Hippocampal formation (tissue), 2 donors: ENCODE measurements at places on chromosomes 7 and 10.

- DNase-seq = no peak
Observed at GRCh38 chr7:18976715-18977471, 140.5 kb downstream of the TWIST1 start.

DNA sequence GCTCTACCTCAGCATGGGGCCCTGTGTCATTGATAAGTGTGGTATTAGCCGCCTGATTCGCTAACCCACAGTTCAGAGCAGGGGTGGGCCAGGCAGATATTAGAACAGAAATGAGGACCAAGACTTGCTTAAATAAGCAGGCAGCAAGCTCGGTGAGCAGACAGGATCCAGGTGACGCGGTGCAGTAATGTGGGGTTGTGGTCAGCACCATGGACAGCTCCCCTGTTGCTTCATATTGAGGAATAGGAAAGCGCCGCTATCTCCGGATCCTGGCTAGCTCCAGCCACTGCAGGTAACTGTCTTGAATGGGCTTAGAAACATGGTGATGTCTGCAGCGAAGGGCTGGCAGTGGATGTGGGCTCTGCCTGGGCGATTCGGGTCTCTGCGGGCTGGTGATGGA lies 51.3 kb upstream of the GPR26 start:
- peak; percentile 10 for DNase-seq

DNA sequence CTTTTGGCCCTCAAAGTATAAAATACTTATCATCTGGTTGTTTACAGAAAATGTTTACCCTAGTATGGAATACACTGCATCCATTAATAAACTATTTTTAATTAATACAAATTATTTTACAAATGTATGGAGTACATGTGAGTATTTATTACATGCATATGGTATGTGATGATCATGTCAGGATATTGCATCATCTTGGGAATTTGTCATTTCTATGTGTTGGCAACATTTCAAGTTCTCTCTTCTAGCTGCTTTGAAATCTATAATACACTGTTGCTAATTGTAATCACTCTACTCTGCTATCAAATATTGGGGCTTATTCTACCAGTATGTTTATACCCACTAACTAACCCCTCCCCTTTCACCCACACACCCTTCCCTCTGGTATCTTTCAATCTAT lies 103.9 kb upstream of the THSD7A start:
- no peak for DNase-seq

- no peak for DNase-seq
Observed at GRCh38 chr10:26621889-26622711, 75.4 kb upstream of the PDSS1 start.

GRCh38 chr7:391411-391951 lies 101.5 kb downstream of the FOXL3 start:
- no peak for DNase-seq

DNA sequence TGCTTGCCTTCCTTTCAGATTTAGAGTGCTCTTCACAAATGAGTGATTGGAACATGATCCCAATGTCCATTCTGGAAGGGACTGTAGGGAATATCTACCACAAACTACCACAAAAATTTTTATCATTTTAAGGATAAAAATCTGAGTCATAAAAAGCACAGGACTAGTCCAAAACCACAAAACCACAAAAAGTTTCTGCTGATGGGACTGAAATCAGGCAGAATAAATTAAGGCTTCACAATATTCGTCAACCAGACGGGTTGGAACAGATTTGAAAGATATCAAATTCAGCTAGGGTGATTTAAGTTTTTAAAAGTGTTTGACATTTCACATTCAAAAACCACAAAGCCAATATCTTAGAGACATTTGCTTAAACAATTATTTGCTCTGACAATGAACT lies 100.1 kb upstream of the PTN start:
- no peak for DNase-seq

DNA sequence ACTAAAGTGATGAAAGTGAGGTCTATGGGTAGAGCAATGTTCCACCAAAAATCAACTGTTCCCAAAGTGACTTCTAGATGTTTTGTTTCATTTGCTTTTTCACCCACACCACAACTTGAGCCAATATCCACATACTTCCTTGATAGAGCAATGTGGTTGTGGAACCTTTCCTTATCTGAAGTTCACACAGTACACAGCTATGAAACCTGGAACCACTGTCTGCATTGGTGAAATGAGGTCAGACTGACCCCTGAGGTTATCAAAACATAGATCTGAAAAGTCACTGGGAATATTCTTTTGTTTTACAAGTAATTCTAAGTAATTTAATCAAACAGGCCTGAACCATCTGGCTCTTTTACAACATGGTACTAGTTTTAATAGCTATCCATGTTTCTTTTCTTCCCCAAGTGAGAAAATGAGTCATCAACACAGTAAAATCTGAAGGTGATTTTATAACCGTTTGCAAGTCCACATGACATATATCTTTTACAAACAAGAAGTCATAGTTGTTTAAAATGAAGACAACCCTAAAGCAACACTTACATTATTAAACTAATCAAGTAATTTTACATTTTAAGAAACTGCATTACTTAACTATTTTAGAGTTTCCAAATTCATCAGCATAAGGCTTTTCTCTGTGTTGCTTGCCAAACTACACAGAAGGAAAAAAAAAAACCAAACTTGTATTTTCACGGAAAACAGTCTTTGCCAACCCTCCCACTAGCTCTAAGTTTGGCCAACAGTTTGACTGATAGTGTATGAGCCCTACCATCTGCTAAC lies 80.3 kb downstream of the LRRC17 start:
- DNase-seq = no peak

- DNase-seq = peak; percentile 33
Observed at GRCh38 chr7:131235489-131236317, 92.0 kb upstream of the MKLN1 start.

- no peak for DNase-seq
Observed at GRCh38 chr7:77288676-77289320, 89.2 kb upstream of the FGL2 start.

DNA sequence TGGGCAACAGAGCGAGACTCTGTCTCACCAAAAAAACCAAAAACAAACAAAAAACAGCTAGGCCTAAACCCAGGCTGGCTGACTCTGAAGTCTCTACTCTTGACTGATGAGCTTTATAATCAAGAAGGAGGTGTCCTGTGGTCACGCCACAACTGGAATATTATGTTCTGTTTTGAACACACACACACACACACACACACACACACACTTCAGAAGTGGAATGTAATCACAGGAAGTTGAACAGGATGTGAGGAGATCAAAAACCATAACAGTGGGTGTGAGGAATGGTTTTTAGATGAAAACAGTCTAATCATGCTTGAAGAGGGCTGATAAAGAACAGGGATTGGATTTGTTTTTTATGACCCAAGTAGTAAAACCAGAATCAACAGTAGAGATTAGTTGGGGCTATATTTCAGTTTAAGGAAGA lies 51.1 kb upstream of the IL6 start:
- DNase-seq = no peak

- no peak for DNase-seq
Observed at GRCh38 chr7:148862481-148862880, 21.6 kb downstream of the EZH2 start.

DNA sequence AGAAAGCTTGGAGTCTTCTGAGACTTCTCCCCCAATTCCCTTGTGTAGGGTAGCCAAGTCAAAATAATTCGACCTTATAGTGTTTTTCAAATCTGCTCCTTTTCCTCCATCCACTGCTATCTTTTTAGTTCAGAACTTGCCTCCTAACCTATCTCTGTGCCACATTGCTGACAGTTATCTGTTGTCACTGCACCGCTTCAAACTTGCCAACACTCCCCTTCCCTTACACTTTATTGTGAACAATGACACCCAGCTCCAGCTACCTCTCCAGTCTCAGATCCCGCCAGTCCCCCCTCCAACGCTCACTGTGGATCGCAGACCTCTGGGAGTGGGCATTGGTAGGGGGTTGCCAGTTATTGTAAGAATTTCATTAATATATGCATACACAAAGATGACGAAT lies 16.3 kb upstream of the HPS1 start:
- DNase-seq = no peak

GRCh38 chr10:60626037-60626436 lies 152.2 kb upstream of the CDK1 start:
- DNase-seq = no peak

DNA sequence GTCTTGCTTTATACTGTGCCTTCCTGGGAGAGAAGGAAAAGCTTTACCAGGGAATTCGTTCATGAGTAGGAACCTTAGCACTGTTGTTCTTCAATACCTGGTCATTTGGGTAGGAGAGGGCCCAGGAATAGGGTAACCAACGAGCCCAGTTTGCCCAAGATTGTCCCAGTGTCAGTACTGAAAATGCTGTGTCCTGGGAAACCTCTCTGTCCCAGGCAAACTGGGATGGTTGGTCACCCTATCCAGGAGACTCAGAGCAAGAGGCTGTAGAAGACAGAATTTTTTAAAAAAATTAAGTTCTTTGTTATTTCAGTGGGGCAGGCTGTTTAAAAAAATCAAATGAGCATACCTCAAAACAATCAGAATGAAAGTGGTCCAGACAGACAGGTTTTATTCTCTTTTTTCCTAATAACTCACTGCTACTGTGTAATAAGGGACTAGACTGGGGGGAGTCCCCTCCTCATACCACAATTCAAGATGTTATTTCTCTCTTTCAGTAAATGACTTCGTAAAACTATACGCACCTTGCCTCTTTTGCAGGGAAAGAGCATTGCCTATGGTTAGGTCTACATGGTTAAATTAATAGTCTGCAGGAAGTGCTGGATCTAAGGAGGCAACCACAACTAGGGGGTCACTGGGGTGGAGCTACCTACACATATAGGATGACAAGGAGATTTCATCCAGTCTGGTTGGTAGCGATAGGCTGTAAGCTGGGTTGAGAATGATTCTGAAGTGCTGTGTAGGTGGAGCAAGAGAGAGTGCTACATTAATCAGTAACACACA lies 41.1 kb upstream of the FAM133B start:
- DNase-seq = no peak

DNA sequence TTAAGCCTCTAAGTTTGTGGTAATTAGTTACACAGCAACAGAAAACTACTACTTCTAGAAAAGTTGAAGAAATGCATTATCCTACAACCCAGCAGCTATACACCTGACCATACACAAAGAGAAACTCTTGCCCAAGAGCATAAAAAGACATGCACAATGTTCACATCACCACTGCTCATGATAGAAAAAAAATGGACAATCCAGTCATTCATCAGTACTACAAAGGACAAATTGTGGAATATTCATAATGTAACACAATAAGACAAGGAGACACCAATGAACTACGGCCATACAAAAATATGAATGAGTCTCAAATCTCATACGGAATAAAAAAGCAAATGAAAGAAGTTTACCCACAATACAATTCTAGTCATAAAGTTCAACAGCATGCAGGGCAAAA lies 87.4 kb downstream of the ZFAND4 start:
- DNase-seq = peak; percentile 25

- DNase-seq = no peak
Observed at GRCh38 chr7:157905651-157906461, 569.1 kb downstream of the DNAJB6 start.

DNA sequence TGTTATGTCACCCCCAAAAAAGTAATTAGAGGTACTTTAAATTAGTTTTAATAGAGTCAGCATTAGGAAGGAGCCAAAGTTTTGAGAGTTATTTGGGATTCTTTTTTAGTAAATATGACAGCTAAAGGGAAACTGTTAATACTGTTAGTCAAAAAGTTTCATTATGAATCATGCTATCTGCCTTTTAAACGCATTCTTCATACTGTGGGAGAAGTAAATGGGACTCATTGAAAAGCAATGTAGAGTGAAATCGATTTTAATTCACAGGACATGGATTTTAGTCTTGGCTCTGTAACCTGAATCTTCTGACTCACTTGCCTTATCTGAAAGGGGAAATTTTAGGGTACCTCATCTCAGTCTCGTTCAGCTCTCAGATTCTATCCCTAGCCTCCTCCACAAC lies 105.1 kb downstream of the AASS start:
- no peak for DNase-seq

- DNase-seq = no peak
Observed at GRCh38 chr10:113415246-113415645, 137.6 kb upstream of the HABP2 start.

- DNase-seq = no peak
Observed at GRCh38 chr7:104956753-104957450, 57.1 kb upstream of the KMT2E start.

- no peak for DNase-seq
Observed at GRCh38 chr10:131746241-131746711, 154.5 kb upstream of the PPP2R2D start.

DNA sequence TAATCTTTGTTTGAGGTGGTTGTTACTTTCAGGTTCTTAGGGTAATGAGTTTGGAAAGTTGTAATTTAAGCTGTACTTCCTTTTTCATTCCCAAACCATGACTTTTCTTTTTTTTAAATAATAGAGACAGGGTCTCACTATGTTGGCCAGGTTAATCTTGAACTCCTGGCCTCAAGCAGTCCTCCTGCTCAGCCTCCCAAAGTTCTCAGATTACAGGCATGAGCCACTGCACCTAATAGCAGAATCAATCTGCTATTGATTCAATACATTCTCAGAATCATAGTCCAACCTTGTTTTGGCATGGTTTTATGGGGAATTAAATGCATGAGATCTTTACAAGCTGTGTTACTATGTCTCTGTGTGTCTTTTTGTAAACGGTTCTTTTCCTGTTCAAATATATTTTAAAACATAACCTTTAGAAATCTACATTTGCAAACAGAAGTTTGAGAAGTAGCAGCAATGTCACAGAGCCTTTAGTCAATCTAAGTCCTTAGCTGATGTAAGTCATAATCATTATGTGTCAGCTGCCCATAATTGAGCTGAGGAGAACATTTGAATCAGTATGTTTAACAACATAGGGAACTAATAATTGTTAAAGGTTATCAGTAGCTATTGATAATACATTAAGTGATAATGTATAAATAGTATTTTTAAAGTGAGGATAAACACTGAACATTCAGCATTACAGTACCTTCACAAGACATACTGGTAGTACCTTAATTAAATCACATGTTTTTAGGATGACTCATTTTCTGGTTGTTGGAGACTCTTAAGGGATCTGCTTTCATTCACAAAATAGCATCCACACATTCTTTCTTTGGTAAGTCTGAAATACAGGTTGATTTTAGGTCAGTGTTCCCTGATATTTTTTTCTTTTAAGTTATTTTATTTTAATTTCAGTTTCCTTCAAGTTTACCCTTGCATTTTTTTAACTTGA lies 8.8 kb downstream of the INPP5F start:
- DNase-seq = no peak

DNA sequence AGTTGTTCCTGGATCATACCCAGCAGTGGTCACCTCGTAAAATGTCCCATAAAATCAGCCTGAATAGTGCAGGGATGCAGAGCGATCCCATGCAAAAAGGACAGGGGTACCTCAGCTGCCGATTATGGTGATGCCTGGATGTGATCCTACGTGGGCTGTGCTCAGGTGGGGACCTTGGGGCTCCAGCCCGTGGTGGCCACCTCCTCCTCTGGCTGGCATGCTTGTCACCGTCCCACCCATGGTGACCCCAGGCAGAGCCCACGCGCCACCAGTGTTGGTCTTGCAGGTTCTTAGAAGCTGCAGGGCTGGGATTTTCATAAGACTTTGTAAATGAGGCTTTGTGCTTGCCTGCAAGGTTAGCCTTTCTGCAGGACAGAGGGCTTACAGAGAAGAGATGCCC lies 97.2 kb downstream of the GLRX3 start:
- DNase-seq = no peak
